ENCODE measurements at places on chromosomes 11 and 22.

DNA sequence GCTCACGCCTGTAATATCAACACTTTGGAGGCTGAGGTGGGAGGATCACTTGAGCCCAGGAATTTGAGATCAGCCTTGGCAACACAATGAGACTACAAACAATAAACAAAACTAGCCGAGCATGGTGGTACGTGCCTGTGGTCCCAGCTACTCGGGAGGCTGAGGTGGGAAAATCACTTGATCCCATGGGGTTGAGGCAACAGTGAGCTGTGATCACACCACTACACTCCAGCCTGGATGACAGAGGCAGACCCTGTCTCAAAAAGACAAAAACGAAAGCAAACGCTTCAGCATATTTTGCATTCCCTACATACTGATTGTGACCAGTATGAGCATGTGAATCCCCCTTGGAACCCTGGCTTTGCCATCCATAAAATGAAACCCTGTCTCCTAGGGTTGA lies 33.9 kb upstream of the MN1 start:
- no peak for DNase-seq

- no peak for DNase-seq
Measured at GRCh38 chr22:23250056-23250784, 69.9 kb downstream of the BCR start.

GRCh38 chr22:27307545-27308247 lies 493.9 kb downstream of the MN1 start:
- no peak for DNase-seq

GRCh38 chr11:44300844-44301563 lies 8.9 kb downstream of the ALX4 start:
- no peak for DNase-seq

DNA sequence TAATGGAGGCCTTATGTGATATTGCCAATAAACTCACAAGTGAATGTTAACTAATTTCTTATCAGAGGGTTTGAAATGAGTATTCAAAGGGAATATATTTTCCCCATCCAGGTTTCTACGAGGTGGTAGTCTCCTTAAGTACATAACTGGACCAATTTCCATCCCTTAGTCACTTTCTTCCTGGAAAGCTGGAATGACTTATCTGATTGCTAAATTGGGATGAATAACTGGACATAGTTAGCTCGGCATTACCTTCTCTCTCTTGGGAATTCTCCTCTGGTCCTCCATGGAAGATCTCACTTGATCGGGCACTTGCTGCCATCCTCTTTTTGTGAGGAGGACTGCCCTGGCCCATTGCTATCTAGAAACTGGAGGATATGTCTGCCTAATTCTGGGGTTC lies 109.1 kb downstream of the TRPC6 start:
- no peak for DNase-seq

DNA sequence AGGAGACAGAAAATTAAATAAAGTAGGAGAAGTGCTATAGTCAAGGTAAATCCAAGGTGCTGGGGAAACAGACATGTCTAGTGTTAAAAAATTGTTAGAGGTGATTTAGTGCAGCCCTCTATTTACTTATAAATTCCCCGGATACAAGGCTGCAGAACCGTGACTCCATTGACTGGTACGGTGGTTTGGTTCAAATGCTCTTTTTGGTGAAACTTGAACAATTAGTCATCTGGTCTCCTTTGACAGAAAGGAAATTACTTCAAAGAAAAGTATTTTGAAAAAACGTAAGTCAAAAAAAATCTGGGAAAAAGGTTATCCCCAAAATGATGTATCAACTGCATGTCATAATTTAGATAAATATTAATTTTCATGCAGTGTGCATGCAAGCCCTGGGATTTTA lies 399.2 kb downstream of the CNTN5 start:
- DNase-seq, result no peak

DNA sequence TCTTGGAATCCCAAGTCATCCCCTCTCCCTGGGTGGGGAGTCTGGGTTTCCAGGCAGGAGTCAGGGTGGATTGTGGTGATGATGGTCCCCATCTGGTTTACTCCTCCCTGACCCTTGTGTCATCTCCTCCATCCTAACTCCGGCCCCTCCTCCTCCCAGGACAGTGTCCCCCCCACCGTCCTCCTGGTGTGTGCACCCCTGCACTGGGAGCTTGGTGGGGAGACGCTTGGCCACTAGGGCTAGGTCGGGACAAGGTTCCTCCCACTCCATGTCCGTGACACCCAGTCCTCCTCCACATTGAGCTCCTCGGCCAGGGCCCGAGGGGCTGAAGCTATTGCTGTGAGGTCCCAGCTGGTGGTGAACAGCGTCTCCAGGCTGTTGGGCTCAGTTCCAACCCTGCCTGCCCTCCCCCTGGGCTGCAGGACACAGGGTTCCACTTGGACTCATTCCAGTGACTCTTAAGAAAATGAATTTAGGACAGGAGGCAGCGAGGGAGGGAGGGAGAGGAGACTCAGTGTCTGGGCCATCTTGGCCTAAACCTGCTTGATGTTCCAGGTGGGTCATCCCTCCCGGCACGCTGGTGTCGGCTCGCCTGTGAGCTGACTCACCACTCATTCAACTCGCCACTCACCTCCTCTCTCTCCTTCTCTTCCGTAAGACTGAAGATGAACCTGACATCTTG lies 433.2 kb downstream of the TBC1D22A start:
- DNase-seq, result no peak

GRCh38 chr22:30717331-30717921 lies 22.8 kb downstream of the OSBP2 start:
- DNase-seq, result no peak

DNA sequence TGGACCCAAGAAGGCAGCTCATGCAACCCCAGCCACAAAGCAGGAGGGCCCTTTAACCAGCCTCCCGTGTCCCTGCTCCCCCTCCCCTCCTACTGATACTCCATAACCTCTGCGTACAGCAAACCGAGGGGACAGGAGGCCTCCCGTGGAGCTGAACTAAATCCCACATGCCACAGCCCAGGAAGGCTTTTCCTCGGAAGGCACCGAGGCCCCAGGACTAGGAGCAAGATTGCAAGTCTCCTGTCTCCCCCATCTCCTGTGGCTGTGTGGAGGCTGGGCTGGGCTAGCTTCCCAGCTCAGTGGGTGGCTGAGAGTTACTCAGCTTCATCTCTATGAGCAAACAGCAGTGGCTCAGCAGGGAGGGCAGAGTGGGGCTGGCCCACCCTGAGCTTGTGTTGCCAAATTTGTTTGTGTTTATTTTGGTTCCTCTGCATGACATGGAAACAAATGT lies 62.7 kb upstream of the NECTIN1 start:
- DNase-seq, result no peak

DNA sequence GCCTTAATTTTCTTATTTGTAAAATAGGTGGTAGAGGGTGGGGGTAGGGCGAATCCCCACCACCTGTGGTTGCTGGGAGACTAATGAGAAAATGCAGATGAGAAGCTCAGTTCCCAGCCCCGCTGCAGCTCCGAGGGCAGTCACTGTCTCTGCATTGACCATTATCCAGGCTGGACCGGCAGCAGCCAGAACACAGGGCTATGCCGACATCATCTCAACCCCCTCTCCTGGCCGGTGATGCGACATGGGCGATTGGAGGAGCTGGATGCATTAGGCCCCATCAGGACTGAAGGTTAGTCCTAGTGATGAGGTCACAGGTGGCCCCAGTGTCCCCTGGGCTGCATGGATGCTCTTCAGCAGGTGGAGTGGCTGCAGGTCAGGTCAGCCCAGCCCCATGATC lies 412.4 kb downstream of the CTTN start:
- DNase-seq, result no peak

- DNase-seq, result no peak
Measured at GRCh38 chr11:79025097-79025496, 415.7 kb downstream of the TENM4 start.

- DNase-seq, result no peak
Measured at GRCh38 chr11:19345519-19345847, 104.7 kb upstream of the E2F8 start.

- no peak for DNase-seq
Measured at GRCh38 chr22:35322126-35322525, 22.4 kb downstream of the TOM1 start.

All from activated CD4-positive, alpha-beta T cell treated with anti-CD3 and anti-CD28 coated beads, Interleukin-10, Interleukin-2, amounts not matched to agents 100 ng/mL and 50 ng/mL, durations not matched to agents 16 hours and 8 hours (primary cell).